ENCODE measurements at places on chromosomes 6 and 20. TPM values are rescaled to one million over a fixed set of nuclear protein-coding genes. Genes with fewer than 3 reads are reported as not detected.

RHAG gene
- total RNA-seq = not detected

DNA sequence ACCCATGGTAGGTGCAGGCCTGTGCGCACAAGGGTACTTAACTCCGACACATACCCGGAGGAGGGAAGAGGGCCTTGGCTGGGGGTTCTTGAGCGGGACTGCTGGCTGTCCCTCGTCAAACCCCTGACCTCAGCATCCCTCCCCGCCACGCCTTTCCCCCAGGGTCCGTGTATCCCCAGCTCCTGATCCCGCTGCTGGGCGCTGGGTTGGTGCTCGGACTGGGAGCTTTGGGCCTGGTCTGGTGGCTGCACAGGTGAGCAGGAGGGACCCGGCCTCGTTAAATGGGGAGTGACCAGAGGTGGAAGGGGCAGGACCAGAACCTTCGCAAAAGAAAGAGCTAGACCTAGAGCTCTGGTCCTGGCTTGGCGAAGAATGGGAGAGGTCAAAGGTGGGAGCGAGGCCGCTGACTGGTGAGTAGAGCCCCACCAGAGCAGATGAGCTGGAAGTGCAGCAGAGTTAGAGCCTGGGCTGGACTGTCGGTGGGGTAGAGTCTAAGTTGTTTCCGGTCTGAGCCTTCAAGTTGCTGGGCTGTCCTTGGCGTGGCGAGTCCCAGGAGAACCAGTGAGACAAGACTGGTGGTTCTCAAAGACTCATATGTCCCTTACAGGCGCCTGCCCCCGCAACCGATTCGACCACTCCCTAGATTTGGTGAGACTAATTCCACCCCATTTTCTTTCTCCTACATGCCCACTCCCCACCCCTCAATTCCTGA is 963 bp downstream of the MPIG6B start:
- H3K4me1 ChIP-seq = no peaks in the 10 kb centered on the region
- no peaks in the 10 kb centered on the region for H3K27me3 ChIP-seq

CDK19 gene
- 20.4 TPM for total RNA-seq

- no peaks in the 10 kb centered on the region for H3K27me3 ChIP-seq
- H3K4me3 ChIP-seq = peak overlapping the region; percentile 75
- no peaks in the 10 kb centered on the region for H3K36me3 ChIP-seq
- H3K4me1 ChIP-seq = peaks cover 3% of the 10 kb centered on the region
- peak overlapping the region; percentile 82 for H3K27ac ChIP-seq
These were observed 463 bp upstream of the HLA-DMB start for GRCh38 chr6:32941214-32941768.

- no peaks in the 10 kb centered on the region for H3K36me3 ChIP-seq
- no peaks in the 10 kb centered on the region for H3K4me1 ChIP-seq
- no peak overlapping the region for H3K27ac ChIP-seq
- no peak overlapping the region for H3K4me3 ChIP-seq
- H3K27me3 ChIP-seq = peaks cover 2% of the 10 kb centered on the region
These were observed 51.0 kb upstream of the SUPT3H start for GRCh38 chr6:45428727-45429126.

- H3K27ac ChIP-seq = no peak overlapping the region
- no peaks in the 10 kb centered on the region for H3K27me3 ChIP-seq
- no peak for DNase-seq
- no peak overlapping the region for H3K4me3 ChIP-seq
- H3K4me1 ChIP-seq = no peaks in the 10 kb centered on the region
- no peaks in the 10 kb centered on the region for H3K36me3 ChIP-seq
These were observed 99.0 kb downstream of the CAP2 start for GRCh38 chr6:17492350-17492749.

- no peaks in the 10 kb centered on the region for H3K27me3 ChIP-seq
- peak overlapping the region; percentile 99 for H3K4me3 ChIP-seq
- H3K27ac ChIP-seq = peak overlapping the region; percentile 90
These were observed 1.1 kb downstream of the SOX4 start for GRCh38 chr6:21594416-21595281.

- H3K27ac ChIP-seq = no peak overlapping the region
- no peaks in the 10 kb centered on the region for H3K36me3 ChIP-seq
- DNase-seq = no peak
- H3K4me3 ChIP-seq = peak overlapping the region; percentile 20
These were observed 877.3 kb upstream of the MAP3K7 start for GRCh38 chr6:91464201-91464600.

DNA sequence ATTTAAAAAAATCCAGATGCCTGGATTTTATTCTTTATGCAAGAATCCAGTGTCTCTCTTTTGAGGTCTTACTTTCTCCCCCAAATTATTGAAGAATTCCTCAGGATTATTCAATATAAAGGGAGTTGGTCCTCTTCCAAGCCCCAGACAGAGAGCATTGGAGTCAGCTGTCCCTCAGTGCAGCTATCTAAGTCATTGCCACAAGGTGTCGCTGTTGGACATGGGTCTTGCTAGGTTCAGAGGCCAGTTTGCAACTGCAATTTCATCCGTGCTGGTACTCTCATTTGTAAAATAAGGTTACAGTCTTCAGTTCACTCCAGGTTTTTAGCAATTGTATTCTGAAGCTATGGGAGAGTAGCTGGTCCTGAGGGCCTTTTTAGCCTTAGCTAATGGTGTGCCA is 27.8 kb downstream of the CCN2 start:
- no peak overlapping the region for H3K4me3 ChIP-seq
- peak; percentile 62 for DNase-seq
- H3K27me3 ChIP-seq = no peaks in the 10 kb centered on the region
- H3K36me3 ChIP-seq = no peaks in the 10 kb centered on the region
- no peaks in the 10 kb centered on the region for H3K4me1 ChIP-seq

All from kidney (tissue), 22 donors.